ENCODE measurements at places on chromosomes 5 and 9.
A peak's percentile ranks its signal among the peaks of the same experiment; 100 is the strongest.

DNA sequence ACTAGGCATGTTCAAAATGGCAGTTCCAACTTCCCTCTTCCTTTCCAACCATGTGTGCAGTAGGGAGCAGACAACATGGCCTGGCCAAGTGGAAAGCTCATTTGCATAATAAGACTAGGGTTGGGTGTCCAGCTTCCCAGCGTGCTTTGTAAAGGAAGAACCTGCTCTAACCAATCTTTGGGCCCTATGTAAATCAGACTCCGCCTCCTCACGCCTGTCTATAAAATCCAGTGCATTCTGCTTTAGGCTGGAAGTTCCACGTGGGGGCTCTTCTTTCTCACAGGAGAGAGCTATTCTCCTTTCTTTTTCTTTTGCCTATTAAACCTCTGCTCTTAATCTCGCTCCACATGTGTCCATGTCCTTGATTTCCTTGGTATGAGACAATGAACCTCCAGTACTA lies 83.4 kb downstream of the GCNT1 start:
- no peak for DNase-seq

DNA sequence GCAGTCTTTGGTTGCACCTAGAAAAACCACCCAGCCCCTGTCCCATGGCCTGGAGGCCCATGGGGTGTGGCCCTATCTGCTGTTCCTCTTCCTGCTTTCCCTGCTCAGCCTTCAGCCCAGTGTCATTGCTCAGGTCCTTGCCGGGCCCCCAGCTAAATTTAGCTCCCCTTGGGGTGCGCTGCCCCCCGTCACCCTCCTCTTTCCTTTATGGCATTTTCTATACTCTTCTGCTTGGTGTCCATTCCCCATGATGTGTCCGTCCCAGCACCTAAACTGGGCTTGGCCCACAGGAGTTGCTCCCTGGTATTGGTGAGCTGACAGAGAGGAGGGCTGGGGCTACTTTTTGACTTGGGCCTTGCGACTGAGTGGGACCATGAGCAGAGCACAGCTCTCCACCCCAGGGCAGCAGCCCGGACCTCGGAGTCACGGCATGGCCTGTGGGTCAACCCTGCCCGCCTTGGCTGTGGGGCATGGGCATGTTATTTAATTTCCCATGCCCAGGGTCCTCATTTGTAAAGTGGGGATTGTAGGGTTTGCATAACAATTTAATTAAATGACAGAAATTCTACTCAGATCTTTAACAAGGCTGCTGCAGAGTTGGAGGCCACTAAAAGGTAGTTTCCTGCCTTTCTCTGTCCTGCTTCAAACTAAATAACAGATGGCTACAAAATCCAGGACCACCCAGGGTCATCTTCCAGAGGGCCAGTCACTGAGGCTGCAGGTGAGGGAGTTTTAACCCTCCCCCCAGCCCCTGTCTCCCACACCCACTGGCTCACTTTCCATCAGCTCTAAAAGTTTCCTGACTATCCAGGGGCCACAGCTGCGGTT lies 98.2 kb downstream of the DAP start:
- DNase-seq, result no peak

GRCh38 chr9:114538241-114538640 lies 33.0 kb upstream of the WHRN start:
- no peak for DNase-seq

DNA sequence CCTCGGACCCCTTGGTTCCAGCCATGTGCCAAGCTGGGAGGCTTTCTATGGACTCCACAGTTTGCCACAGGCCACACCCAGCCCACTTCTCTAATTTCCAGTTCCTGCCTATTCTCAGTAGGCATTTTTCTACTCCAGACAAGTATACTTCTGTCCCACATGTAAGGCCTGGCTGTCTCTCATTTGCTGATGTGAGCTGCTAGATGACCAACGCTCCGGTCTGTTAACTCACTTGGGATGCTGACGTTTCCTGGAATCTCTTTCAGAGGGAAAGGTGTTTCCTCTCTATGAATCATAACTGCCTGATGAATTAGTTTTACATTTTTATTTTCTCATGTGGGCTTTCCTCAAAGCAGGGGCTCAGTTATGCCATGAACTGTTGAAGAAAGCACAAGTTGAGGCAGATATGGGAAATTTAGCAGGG lies 36.3 kb downstream of the ERGIC1 start:
- DNase-seq, result no peak

GRCh38 chr5:79416499-79416898 lies 97.4 kb downstream of the HOMER1 start:
- DNase-seq, result no peak

GRCh38 chr5:56837956-56838355 lies 22.6 kb downstream of the MAP3K1 start:
- no peak for DNase-seq

DNA sequence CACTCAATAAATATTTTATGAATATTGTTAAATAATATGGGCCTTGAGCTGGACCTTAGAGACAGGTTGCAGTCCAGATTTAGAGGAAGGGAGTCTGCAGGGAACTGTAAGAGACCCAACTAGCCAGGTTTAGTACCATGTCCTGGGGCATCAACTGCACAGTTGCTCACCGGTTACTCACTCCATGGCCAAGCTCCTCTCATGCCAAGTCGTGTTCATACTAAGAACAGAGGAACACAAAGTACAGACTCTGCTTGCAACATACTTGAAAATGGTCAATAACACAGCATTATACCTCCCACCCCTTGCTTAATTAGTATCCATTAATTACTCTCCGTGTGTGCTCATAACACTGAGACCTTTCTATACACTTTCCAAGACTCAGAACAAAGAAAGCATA lies 317.6 kb upstream of the PIK3R1 start:
- no peak for DNase-seq

DNA sequence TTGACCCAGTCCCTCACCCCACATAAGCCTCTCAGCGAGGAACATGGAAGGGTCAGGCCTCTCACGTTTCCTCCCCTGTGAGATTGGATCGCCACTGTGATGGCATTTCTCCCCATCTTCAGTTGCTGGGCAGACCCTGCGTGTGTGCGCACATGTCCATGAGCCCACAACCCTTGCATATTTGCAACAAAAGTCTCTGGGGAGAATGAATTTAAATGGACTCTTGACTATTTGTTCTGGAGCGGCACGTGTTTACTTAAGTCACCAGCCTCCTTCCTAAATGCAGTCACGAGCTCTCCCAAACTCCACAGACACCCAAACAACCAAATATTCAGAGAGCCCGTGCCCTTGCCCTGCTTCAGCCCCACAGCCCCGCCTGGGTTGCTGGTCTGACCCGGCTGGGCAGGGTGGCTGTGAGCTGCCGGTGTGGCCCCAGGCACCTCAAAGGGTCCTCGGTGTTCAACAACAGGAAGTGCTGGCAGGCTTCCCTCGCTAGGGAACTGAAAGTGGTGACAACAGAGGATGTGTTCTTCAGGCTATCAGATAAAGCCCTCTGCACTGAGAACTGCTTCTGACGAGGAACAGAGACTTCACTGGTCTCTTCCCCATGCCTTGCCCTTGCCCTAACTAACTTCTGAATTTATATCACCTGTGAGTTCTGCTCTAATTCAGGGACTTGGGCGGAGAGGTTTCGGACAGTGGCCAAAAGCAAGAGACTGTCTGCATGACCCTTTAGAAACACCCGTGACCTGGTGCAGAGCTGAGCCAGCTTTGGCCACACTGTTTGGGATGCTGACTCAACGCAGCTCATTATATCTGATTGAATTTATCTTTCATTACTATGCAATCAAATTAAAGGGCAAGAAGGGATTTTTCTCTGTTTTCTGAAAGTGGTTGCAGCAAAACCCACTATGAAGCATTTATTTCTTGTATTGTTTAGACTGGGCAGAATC lies 19.2 kb upstream of the CD180 start:
- peak; percentile 56 for DNase-seq

- DNase-seq, result no peak
Observed at GRCh38 chr5:26482810-26483375, 555.5 kb downstream of the CDH9 start.

GRCh38 chr5:127084656-127085055 lies 11.4 kb upstream of the C5orf63 start:
- DNase-seq, result no peak

DNA sequence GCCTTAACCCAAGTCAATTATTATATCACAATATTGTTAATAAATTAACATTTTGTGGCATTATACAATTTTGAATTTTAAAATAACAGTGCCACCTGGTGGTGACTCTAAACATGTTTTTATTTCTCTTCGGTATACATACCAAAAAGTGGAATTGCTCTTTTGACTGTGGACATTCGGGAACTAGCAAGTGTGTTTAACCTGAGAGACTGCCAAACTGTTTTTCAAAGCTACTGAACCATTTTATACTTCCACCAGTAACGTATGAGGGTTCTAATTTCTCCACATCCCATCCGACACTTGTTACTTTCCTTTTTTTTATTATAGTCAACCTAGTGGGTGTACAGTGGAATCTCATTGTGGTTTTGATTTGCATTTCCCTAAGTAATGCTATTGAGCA lies 18.3 kb upstream of the HSDL2 start:
- DNase-seq, result no peak

- no peak for DNase-seq
Observed at GRCh38 chr9:129933185-129934040, 98.2 kb downstream of the USP20 start.

DNA sequence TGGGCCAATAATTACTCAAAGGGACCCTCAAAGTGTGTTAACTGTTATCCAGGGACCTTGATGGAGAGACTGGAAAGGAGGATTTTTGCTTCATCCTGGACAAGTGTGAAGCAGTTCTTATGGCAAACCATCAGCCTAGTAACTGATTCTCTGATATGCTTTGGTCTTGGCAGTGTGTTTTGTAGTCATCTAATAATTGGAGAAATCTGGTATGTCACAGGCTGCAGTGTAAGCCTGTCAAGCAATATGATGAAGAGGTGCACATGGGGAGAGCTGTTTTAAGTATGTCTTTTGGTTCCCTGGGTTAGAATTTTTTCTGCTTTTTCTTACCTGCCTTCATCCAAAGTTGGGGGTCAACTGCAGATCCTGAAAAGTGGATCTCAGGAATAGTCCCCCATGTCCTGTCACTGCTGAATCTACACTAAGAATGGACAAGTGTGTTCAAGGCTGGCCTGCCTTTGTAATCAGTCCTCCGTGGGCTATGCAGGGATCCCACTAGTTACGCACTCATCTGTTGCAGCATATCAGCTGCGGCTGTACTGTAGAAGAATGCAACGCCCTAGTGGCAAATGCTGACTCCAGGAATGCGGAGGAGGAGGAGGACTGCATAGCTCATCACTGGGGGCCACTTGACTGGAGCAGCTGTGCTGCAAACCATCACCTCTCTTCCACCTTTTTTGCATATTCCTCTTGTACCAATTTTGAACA lies 1.9 kb downstream of the SPTAN1 start:
- DNase-seq, result peak; percentile 16

- DNase-seq, result no peak
Observed at GRCh38 chr5:73867345-73868335, 241.6 kb downstream of the ARHGEF28 start.

DNA sequence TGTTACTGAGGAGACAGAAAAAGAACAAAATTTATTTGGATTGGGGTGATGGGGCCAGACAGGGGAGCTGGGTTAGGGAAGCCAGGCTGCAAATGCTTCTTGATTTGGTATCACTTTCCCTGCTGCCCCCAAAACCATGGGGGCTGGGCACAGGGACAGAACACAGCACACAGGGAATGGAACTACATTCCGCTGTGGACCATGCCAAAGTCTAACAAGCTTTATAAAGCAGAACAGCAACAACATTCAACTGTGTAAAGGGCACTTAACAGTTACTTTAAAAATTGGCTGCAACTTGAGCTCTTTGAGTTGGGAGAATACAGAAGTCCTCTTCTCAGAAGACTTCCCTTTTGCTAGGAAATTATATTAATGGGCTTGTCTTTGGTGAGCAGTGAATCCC lies 23.8 kb downstream of the C5orf58 start:
- DNase-seq, result no peak

- no peak for DNase-seq
Observed at GRCh38 chr9:130660326-130660682, 4.1 kb upstream of the PRDM12 start.

- DNase-seq, result no peak
Observed at GRCh38 chr9:13915591-13916301, 398.2 kb downstream of the NFIB start.

DNA sequence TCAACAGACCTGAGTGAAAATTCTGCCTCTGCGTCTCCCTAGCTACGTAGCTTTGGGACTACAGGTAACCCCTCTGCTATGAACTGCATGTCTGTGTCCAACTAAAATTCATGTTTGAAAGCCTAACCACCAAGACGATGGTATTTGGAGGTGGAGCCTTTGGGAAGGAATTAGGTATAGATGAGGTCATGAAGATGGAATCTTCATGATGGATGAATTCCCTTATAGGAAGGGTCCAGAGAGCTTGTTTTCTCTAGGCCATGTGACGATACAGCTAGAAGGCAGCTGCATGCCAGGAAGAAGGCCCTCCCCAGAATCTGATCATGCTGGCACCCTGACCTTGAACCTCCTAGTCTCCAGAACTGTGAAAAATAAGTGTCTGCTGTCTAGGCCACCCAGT lies 296.4 kb downstream of the SLIT3 start:
- DNase-seq, result no peak

DNA sequence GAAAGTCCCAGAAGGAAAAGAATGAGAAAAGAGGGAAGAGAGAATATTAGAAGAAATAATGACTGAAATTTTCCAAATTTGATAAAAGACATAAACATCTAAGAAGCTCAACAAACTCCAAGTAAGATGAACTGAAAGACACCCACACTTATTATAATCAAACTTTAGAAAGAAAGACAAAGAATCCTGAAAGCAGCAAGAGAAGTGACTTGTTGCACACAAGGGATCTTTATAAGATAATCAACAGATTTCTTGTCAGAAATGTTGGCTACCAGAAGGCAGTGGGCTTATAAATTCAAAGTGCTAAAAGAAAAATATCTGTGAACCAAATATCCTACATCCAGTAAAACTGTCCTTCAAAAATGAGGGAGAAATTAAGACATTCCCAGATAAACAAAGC lies 49.0 kb upstream of the FNIP1 start:
- no peak for DNase-seq

- DNase-seq, result no peak
Observed at GRCh38 chr5:131482617-131483016, 152.4 kb downstream of the RAPGEF6 start.

- no peak for DNase-seq
Observed at GRCh38 chr5:132607095-132607494, 50.3 kb downstream of the RAD50 start.

DNA sequence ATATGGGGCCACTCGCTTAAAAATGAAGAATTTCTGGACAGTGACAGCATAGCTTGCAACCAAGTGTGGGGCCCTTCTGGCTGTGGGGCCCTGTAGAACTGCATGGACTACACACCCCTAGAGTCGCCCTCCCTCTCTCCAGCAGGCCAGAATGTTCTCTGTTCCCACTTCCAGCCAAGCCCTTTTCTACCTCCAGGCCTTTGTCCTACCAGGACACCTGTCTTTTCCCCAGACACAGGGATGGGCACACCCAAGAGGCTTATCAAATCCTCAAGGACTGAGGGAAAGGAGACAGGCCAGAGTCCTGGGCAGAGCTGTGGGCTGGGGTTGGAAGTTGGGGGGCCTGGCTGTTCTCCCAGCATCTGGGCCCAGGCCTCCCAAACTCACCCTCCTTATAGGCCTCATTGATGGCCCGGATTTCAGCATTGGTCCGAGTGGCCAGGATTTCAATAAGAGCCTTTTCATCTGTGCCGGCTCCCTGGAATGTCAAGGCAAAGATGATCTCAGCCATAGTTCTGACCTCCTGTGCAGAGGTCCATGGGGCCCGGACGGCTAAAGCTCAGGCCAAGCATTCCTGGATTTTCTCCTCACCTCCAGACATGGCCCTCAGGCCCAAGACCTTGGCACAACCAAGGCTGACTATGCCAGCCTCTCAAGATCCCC lies 38.2 kb upstream of the TNIP1 start:
- DNase-seq, result no peak

All from activated T-cell treated with anti-CD3 and anti-CD28 coated beads for 48 hours (primary cell).